ENCODE measurements at places on chromosomes 4 and X. TPM values are rescaled to one million over a fixed set of nuclear protein-coding genes. Genes with fewer than 3 reads are reported as not detected.

DNA sequence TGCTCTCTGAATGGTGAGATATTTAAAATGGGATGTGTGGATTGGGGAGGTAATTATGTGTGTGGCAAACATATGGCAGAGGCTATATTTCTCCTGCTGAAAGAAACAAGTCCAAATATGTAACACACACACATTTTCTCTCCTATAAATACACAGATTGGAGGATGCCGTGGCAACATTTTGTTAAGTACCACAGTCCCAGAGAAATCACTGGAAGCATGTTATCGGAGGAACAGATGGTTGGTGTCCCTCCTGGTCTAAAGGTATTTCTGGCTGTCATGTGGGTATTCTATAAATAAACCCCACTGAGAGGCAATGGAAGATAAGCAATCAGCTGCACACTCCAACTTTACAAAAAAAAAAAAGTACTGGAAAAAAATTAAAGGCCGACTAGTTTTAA is 528.3 kb upstream of the BOD1L1 start:
- DNase-seq: no peak

DNA sequence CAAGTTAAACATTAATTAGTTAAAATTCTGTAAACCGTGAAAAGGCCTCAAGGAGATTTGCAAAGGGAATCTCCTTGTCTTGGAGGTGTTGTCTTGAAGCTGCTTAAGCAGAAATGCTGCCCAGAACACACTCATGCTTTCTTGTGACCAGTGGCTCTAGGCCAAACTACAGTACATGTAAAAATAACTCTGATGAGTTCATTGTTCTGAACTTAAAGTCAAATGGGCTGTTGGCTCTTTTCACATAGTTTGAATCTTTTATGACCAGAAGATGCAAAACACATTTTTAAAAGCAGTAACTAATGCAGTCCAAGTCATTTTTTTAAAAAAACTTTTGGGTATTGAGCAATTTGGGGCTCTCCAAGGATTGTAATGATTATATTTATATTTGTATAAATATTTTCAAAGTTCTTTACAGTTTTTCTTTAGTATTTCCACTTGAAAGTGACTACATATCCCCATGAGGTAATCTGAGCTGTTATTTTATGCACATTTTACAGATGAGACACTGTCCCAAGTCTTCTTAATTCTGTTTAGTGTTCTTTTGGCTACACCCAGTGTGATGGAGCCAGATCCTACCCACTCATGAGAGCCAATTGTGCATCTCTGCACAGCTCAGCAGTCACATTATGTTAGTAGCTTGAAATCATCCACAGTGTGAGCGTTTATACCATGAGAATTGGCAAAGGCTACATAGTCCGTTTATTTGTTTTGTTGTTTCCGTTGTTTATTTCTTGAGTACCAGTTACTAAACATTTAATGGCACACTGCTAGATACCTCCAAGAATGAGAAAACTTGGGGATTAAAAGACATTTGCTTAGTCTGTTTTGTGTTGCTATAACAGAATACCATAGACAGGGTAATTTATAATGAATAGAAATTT is 112.8 kb upstream of the ATXN3L start:
- DNase-seq: no peak

DNA sequence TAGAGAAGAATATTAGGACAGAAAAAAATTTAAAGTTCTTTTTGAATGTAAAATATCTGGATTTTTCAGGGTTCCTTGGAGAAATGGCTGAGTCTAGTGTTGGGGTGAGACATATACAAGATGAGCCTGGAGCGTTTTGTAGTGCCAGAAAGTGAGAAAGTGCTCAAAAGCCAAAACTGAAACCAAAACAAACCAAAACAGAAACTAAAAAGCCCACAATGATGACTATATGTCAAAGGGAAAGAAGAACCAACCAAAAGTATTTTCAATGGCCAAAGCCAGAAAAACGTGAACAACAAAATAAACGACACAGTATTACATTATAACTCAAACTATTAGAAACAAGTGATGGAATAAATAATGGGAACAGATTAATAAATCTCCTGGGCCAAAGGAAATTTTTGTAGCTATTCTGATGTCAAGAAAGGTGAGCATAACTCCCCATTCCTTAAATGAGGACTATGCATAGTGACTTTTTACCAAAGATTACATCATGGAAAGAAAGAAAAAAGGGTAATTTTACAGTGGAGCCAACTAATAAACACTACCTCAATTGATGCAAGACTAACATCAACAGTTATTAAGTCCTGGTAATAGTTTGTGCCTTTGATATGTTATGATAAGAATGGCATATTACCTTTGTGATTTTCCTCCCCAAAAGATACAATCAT is 1137.6 kb downstream of the C4orf33 start:
- no peak for DNase-seq

Gene TAF1
- total RNA-seq: 21.2 TPM

- DNase-seq: no peak
Measured at GRCh38 chr4:34412911-34413310, 1831.4 kb downstream of the ARAP2 start.

- DNase-seq: no peak
Measured at GRCh38 chr4:114727461-114727860, 128.9 kb downstream of the UGT8 start.

GRCh38 chrX:132651421-132652086 is 162.7 kb upstream of the MBNL3 start:
- DNase-seq: no peak

DNA sequence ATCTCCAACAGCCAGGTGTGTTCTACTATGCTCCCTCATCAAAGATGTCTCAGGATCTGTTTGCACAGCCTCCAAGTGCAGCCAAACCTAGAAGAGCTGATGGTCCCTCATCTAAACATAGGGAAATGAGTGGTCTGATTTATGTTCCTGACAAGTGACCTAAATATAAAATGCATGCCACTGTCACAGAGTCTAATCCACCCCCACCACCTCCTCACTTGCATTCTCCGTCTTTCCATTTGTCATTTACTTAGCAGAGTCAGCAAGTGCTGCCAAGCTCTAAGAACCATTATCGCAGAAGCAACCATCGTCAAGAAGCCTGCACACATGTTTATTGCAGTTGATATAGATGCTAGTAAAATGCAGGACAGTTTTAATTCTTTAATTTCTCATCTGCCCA is 33.1 kb upstream of the VCX3A start:
- no peak for DNase-seq

DNA sequence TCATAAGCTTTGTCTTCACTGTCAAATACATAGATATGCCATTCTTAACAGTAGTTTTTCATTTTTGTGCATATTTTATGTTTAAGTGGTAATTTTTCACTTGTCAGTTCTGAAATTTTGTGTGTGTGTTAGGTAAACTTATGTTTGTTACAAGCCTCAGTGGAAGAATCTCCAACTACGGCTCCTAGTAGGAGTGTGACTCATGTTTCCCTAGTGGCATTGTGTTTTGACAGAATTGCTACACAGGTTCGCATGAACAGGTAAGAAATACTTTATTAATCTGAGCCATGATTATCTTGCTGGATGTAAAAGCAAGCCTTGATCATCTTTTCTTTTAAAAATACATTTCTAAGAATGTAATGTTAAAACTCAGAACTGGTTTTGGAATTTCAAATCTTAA is 94.4 kb downstream of the BLTP1 start:
- DNase-seq: no peak

- DNase-seq: no peak
Measured at GRCh38 chr4:123578276-123579029, 181.9 kb downstream of the SPRY1 start.

DNA sequence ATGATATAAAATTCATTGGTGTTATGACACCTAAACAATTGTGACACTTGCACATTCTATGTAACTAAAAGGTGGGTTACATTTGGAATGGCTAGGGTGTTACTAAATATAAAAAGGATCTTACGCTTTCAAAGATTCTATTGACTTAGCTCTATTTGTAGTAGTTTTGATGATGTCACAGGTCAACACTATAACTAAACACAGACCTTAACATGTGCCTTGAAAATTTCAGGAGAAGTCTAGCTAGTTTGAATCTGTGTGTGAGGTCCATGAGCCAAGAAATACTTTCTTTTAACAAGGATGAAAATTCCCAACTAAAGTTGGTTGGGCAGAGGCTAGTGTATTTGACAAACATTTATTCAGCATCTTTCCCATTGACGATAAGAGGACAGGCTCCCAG is 298.0 kb downstream of the GPAT3 start:
- no peak for DNase-seq

DNA sequence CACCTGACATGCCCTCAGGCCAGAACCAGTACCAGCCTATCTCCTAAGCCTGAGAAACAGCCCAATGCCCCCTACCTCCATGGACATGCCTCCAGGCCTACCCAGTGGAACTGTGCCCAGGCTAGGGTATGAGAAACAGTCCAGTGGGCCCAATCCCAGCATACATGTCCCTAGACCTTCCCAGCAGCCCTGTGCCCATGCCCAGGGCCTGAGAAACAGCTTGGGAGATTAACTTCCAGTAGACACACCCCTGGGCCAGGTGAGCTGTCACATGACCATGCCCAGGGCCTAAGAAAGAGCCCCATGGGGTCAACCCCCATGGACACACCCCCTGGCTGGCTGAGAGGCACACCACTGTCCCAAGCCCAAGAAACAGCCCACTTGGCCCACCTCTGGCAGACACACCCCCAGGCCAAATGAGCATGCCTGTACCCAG is 78.8 kb downstream of the CBR4 start:
- no peak for DNase-seq

- peak; percentile 64 for DNase-seq
Measured at GRCh38 chrX:153926858-153927671, 1.0 kb upstream of the ARHGAP4 start.

Gene MMRN1
- 5.2 TPM for total RNA-seq

Gene PITX2
- not detected for total RNA-seq

DNA sequence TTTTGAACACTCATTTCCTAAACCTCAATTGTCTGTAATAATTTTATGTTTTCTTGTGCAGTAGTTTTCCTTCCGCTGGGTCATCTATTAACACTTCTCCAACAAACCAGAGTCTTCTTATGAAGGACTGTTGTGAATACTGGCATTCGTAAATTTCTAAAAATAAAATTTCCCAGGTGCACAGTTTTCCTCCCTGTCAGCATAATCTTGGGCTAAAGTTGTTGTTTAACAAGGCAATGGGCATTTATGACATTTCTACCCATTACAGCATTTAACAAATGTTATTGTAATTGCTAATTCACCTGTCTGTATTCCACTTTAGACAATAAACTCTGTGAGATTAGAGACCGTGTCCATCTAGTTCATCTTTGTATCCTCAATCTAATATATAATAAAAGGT is 1.2 kb downstream of the SCFD2 start:
- DNase-seq: no peak

DNA sequence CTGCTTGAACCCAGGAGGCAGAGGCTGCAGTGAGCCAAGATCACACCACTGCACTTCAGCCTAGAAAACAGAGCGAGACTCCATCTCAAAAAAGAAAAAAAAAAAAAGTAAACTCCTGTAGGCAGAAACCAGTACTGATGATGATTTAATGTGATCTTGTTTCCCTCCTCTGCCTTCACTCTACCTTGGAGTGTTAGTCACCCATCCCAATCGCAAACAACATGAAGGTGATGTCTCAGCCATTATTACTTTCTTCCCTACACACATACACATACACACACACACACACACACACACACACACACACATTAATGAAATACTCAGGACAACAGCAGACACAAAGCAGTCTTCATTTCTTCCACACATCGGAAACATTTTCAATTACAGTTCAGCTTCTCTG is 15.6 kb downstream of the XKRX start:
- DNase-seq: no peak

GRCh38 chr4:186844059-186844681 is 120.5 kb upstream of the FAT1 start:
- peak; percentile 24 for DNase-seq

DNA sequence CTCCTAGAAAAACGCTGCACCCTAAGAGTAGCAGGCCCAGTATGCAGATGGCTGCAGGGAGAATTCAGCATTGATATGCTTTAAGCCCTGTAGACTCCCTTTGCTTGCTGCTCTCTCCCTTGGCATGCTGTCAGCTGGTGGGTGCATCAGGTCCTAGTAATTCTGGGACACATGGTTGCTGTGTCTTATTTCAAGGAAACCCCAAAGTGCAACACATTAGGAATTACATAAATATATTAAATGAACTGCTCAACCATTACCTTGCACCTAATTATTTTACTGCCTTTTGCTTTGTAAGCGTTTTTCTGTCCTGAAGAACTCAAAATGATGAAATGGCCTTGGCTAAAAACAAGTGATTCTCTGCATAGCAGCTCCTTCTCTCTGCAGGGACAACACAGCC is 516.3 kb downstream of the ZIC3 start:
- DNase-seq: no peak

Gene AFF2
- total RNA-seq: 3.1 TPM

Gene SPANXN4
- total RNA-seq: not detected

GRCh38 chr4:39621582-39621981 is 17.1 kb downstream of the SMIM14 start:
- DNase-seq: peak; percentile 71

Gene S100G
- total RNA-seq: not detected

- DNase-seq: no peak
Measured at GRCh38 chr4:159368320-159368719, 265.4 kb downstream of the RAPGEF2 start.

Gene PCDH18
- total RNA-seq: 2.7 TPM

- no peak for DNase-seq
Measured at GRCh38 chr4:184361443-184361842, 112.9 kb downstream of the IRF2 start.

DNA sequence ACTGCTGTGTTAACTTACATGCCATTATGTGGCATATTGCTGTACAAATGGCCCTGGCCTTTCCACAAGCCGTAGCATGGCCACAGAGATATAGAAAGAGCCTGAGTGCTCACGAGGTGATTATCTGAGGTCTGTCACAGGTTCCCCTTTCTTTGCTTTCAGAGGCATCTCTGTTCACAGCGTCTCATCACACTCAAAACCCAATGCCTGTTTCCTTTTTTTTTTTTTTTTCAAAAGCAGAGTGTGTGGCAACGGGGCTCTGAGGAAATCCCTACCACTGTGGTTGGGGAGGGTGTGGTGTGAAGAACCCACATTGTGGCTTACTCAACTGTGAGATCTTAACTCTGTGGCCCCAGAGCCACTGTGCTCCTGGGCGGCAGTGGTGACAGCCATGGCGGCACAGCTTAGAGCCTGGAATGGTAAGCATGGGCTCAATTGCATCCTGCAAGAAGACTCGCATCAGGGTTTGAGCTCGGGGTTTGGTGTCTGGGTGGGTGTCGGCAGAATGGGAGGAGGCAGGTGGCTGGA is 30.8 kb downstream of the RTL5 start:
- peak; percentile 50 for DNase-seq

- DNase-seq: no peak
Measured at GRCh38 chrX:72358313-72358712, 52.6 kb upstream of the CITED1 start.

Gene LRCH2
- total RNA-seq: 5.7 TPM

Gene TRIM75
- total RNA-seq: not detected

GRCh38 chr4:28310926-28311325 is 1450.3 kb downstream of the STIM2 start:
- no peak for DNase-seq

Gene CCDC149
- total RNA-seq: 15.4 TPM

Gene SPANXN3
- total RNA-seq: not detected

GRCh38 chrX:149571770-149572169 is 15.5 kb downstream of the MAGEA9B start:
- no peak for DNase-seq

- DNase-seq: no peak
Measured at GRCh38 chr4:11589676-11590075, 161.0 kb upstream of the HS3ST1 start.

Gene PABPC1L2A
- not detected for total RNA-seq

- no peak for DNase-seq
Measured at GRCh38 chrX:12878536-12878935, 11.7 kb downstream of the TLR7 start.

Gene ARX
- not detected for total RNA-seq

Gene CXCL11
- not detected for total RNA-seq
